Heart left ventricle (tissue), 16 donors: ENCODE measurements at places on chromosomes 1 and 21. TPM values are rescaled to one million over a fixed set of nuclear protein-coding genes. Genes with fewer than 3 reads are reported as not detected.

DNA sequence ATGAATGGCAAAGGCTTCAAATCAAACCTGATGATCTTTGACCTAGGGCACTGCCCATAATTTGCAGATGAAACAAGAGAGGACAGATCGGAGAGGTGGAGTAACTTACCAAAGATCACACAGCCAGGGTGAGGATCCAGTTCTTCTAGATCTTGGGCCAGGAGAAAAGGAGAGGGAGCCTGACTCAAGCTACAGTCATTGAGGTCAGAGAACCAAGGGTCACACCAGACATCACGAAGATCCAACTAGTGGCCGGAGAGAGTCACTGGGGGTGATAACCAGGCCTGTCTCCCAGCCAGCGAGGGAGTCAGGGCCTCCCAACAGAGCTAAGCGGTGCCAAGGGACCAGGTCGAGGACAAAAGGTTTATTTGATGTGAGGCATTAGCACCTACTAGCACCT lies 115.0 kb downstream of the RIPK4 start:
- H3K36me3 ChIP-seq, result no peaks in the 10 kb centered on the region
- no peaks in the 10 kb centered on the region for H3K27me3 ChIP-seq
- no peak overlapping the region for H3K27ac ChIP-seq
- no peak for DNase-seq
- peaks cover 15% of the 10 kb centered on the region for H3K4me1 ChIP-seq

GRCh38 chr1:30768159-30768829 lies 10.7 kb upstream of the LAPTM5 start:
- no peaks in the 10 kb centered on the region for H3K36me3 ChIP-seq
- no peak overlapping the region for H3K27ac ChIP-seq
- no peaks in the 10 kb centered on the region for H3K27me3 ChIP-seq
- no peaks in the 10 kb centered on the region for H3K4me1 ChIP-seq
- no peak overlapping the region for H3K4me3 ChIP-seq

GRCh38 chr1:33880305-33880704 lies 16.4 kb downstream of the HMGB4 start:
- no peaks in the 10 kb centered on the region for H3K4me1 ChIP-seq
- H3K27me3 ChIP-seq, result no peaks in the 10 kb centered on the region
- no peak for DNase-seq

The DNAH14 gene
- 3.6 TPM for total RNA-seq

DNA sequence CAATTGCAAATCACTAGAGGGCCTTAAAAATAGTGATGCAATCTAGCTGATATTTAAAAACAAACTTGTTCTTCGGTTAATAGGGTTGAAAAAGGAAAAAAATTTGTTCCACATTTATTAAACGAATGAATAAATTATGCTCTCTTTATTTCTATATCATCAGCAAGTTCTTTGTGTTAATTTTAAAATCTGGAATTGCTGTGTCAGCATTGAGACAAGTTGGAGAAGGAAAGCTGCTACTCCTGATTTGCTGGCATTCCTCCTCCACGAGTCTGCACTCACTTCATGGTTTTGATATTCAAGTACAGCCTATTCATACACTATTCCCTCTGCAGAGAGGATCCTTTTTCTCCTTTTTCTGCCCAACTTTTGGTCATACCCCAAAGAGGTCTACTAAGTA lies 117.6 kb downstream of the MRPL39 start:
- H3K4me3 ChIP-seq, result no peak overlapping the region
- H3K4me1 ChIP-seq, result no peaks in the 10 kb centered on the region
- H3K27ac ChIP-seq, result no peak overlapping the region

- H3K27ac ChIP-seq, result no peak overlapping the region
- H3K27me3 ChIP-seq, result no peaks in the 10 kb centered on the region
- H3K4me3 ChIP-seq, result no peak overlapping the region
- H3K36me3 ChIP-seq, result peaks cover 15% of the 10 kb centered on the region
- no peak for DNase-seq
These were observed 38.9 kb upstream of the BMP8A start for GRCh38 chr1:39452540-39452939.

GRCh38 chr1:68503085-68503484 lies 6.2 kb upstream of the DEPDC1 start:
- no peak overlapping the region for H3K27ac ChIP-seq
- no peaks in the 10 kb centered on the region for H3K27me3 ChIP-seq
- no peaks in the 10 kb centered on the region for H3K4me1 ChIP-seq
- no peak overlapping the region for H3K4me3 ChIP-seq

DNA sequence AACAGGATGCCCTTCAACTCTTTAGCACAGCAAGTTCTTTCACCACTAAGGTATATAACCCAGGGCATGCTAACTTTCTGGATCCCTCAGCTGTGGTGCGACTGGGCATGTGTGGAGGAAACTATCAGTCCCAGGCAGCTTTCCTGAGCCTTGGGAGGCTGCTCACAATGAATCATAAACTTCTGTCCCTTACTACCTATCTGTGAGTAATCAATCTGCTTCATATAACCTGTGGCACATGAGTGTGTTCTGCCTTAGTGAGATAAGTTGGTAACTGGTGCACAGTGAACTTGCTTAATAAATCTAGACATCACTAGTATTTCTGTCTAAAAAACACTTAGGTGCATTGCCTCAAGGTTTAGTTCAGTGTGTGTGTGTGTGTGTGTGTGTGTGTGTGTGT lies 158.0 kb downstream of the GPATCH2 start:
- H3K4me1 ChIP-seq, result no peaks in the 10 kb centered on the region
- H3K27me3 ChIP-seq, result no peaks in the 10 kb centered on the region
- DNase-seq, result no peak
- H3K4me3 ChIP-seq, result no peak overlapping the region
- no peak overlapping the region for H3K27ac ChIP-seq
- no peaks in the 10 kb centered on the region for H3K36me3 ChIP-seq

The VHLL gene
- not detected for total RNA-seq

GRCh38 chr1:29458737-29459619 lies 222.7 kb downstream of the PTPRU start:
- H3K27ac ChIP-seq, result no peak overlapping the region
- H3K36me3 ChIP-seq, result no peaks in the 10 kb centered on the region
- no peak for DNase-seq
- H3K4me3 ChIP-seq, result no peak overlapping the region
